CD4-positive, alpha-beta T cell treated with Interleukin-1 beta for 1 hour (primary cell): ENCODE measurements at places on chromosomes 3 and 15.

GRCh38 chr15:74040109-74040850 lies 42.1 kb downstream of the GOLGA6A start:
- no peak for DNase-seq

- no peak for DNase-seq
Measured at GRCh38 chr3:117540597-117540996, 831.0 kb downstream of the TUSC7 start.

DNA sequence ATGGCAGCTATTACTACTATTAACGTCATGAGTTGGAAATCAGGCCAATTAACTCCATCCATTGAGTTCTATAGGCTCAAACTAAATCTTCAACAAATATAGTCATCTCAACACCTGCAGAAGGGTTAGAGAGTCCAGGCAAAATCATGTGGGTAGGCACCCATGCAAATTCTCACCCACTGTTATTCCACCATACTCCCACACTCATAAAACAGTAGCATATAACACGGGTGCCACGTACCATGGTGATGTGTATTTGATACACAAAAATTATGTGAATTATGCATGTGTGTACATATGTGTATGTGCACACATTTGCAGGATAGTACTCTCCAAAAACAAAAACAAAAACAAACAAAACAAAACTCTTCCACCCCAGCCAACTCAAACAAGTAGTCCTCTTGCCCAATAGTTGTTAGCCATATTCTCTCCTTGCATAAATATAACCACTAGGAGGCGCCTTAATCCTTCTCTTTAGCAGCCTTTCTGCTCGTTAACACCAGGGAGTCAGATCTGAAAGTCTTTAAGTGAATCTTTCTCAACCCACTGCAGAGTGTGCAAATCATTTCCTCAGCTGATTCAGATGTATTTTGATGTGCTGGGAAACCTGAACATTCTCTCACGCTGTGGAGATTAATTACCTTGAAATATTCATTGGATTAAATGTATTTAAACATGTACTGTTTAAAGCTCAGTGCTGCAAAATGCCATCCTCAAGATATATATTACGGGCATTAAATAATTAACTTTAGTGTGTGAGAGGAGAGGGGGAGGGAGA lies 38.0 kb upstream of the COPB2 start:
- no peak for DNase-seq

DNA sequence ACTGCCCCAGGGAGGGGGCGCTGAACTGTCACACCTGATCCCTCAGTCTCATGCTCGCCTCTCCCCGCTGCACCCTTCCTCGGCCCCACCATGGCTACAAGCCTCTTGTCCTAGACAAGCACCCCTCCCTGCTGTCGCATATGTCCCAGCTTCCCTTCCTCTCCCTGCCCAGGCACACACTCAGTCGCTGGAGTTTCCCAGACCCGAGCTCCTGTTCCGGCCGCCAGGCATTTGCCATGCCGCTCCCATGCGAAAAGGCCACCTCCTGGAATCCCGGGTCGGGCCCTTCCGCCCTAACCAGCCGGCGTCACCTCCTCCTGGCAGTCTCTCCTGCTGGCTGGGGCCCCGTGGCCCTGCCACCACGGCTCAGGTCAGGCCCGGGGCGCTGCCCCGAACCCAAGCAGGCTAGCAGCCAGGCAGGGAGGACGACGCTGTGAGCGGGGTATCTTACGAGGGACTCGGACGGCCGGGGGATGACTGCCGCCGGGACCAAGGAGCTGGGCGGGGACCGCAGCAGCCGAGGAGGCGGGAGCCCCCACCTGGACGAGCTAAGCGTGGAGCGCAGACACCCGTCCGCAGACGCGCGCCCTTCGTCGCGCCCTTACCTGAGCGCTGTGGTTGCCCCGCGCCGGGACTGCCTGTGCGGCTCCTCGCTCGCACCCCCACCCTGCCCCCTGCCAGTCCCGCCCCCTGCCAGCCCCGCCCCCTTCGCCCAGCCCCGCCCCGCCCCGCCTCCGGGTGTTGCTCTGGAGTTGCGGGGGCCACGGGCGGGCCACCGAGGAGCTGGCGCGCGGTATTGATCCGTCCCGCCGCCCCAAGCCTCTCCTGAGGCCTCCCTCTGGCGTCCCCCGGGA lies at the start of gene ALS2CL:
Gene ALS2CL, minus strand, starts transcription at position 642 of the 854 bp plus-strand sequence. CDS start 4,239 bp downstream, outside the sequence.
- DNase-seq: peak; percentile 80

DNA sequence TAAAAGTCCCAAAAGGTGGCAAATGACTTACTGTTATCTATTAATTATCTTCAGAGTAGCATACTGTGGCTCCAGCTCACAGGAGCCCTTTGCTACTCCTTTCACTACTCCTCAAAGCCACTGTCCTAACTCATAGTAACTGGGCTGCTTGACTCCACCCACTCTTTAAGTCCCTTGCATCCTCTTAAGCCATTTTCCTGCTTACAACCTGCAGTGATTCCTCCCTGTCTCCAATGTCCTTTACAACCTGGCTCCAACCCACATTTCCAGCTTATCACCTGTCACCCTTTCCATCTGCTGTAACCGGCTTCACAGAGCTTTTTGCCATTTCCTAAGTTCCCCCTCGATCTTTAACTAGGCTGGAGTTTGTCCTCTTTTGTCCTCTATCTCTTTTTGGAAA lies 388.1 kb downstream of the FGF12 start:
- no peak for DNase-seq

DNA sequence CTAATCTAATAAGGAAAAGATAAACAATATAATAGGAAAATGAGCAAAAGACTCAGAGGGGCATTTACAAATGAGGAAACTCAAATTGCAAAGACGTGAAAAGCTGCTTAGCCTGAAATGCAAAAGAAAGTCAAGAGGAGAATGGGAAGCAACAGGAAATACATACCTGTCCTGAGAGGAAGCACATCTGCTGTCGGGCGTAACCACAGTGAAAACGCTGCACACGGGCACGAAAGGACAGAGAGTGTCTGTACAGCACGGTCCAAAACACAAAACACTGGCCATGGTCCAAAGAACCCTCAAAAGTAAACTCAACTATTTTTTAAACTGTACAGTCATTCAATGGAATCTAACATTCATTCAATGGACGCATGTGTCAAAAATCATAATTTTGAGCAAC lies 100.6 kb downstream of the CHSY1 start:
- no peak for DNase-seq

- no peak for DNase-seq
Measured at GRCh38 chr3:182349951-182350517, 443.3 kb upstream of the ATP11B start.

DNA sequence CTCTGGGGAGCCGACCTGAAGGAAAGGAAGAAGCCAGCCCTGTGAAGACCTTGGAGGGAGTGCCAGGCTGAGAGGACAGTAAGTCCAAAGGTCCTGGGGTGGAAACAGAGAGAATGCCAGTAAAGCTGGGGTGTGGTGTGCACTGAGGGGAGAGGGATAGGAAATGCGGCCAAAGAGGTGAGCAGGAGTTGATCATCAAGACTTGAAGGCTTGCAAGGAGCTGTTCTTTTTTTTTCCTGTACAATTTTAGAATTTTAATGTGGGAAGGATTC lies 73.8 kb downstream of the SYNPR start:
- DNase-seq: no peak

DNA sequence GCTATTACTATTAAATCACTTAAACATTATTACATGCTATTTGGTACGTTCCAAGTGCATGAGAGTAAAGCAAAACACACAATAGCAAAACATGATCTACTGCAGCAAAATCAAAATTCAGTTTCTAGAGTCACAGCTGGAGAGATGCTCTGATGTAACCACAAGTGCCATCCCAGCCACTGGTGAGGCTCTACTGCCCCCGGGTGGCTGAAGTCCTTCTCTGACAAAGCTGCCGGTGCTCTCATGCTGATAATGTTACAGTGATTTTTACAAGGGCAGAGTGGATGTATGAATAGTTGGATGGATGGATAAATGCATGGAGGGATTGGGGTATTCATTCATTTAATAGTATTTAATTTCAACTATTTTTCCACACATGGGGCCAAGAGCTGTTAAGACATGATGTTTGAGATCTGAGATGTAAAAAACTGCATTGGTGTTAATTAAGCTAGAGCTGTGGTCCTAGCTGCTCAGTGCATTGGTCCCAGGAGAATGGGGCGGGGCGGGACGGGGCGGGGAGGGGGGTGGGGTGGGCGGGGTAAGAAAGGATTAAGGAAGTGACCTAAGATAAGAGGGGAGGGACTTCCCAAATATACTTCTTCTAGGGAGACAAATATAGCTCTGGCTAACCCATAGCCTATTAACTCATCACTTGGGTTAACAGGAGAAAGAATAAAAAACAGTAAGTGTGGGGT lies 5.3 kb upstream of the SPESP1 start:
- peak; percentile 52 for DNase-seq

DNA sequence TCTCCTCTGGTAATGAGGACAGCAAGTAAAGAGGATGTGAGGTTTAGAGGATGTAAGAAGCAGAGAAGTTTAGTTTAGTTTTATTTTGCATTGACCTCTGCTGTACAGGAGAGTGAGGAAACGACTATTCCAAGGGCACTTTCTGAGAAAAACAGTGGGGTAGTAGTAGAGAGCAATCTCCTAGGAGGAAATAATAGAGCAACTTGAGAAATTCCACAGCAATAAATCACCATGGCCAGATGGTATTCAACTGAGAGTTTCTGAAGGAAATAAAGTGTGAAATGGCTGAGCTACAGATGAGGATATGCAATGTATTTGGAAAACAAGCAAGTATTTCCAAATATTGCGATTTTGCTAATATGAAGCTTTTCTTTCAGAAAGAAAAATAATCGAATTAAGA lies 118.9 kb downstream of the DPH6 start:
- no peak for DNase-seq

- DNase-seq: no peak
Measured at GRCh38 chr3:130456540-130456939, 60.4 kb upstream of the COL6A6 start.

DNA sequence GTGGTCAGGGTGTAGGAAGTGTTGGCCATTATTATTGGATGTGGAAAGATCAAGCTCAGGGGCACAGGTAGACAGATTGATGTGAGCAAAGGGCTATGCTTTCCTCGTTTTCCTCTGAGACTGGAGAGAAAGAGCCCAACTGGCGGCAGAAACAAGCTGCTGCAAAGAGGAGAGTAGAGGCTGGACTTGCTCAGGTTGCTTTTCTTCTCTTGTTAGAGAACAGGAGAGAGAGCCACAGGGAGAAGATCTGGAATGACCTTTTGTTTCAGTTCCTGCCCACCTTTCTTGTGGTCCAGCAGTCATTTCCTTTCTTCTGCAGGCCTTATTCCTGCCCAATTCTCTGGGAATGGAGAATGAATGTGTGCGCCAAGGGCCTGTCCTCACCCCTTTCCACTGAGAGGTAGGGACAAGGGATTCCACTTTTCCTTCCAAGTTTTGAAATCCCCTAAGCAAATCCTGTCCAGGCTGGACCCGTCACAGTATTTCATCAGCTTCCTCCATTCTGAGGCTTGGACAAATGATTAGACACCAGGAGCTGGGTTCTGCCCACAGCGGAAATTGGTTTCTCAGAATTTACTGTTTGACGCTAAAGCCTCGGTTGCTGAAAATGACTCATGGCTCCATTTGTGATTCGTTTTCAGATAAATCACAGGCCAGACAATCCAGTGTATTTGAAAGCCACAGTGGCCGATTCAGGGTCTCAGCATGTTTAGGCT lies 16.1 kb downstream of the ZNF80 start:
- peak; percentile 35 for DNase-seq

DNA sequence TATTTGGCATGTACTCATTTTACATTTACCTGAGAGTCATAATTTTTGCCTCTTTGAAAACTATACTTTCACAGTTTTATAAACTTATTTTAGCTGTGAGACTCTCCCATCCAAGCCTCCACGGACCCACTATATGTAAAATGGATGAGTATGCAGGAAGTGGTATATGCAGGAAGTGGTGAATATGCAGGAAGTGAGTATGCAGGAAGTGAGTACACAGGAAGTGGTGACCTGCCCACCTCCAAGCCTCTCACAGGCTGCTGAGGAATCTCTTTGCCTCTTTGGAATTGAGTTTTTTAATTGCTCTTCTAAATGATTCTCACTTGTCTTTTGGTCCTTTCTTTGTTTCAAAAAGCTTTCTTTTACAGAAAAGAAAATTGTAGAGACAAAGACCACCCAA lies 85.2 kb downstream of the KBTBD8 start:
- peak; percentile 39 for DNase-seq

DNA sequence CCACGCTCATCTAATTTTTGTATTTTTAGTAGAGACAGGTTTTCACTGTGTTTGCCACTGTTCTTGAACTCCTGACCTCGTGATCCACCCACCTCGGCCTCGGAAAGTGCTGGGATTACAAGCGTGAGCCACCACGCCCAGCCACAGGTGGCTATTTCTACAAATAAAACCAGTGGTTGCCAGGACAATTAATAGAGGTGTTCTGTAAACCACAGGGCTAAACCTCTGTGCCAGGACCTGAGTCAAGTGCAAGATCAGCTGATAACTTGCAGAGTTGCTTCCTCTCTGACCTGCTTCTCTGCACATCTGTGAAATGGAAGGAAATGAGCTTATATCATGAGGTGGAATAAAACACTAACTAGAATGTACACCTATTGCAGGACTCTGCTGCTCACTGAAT lies 72.8 kb downstream of the CD200R1L start:
- DNase-seq: peak; percentile 53

- DNase-seq: no peak
Measured at GRCh38 chr3:44099566-44100297, 142.0 kb upstream of the TOPAZ1 start.

GRCh38 chr3:32621466-32621865 lies 50.8 kb upstream of the DYNC1LI1 start:
- no peak for DNase-seq

DNA sequence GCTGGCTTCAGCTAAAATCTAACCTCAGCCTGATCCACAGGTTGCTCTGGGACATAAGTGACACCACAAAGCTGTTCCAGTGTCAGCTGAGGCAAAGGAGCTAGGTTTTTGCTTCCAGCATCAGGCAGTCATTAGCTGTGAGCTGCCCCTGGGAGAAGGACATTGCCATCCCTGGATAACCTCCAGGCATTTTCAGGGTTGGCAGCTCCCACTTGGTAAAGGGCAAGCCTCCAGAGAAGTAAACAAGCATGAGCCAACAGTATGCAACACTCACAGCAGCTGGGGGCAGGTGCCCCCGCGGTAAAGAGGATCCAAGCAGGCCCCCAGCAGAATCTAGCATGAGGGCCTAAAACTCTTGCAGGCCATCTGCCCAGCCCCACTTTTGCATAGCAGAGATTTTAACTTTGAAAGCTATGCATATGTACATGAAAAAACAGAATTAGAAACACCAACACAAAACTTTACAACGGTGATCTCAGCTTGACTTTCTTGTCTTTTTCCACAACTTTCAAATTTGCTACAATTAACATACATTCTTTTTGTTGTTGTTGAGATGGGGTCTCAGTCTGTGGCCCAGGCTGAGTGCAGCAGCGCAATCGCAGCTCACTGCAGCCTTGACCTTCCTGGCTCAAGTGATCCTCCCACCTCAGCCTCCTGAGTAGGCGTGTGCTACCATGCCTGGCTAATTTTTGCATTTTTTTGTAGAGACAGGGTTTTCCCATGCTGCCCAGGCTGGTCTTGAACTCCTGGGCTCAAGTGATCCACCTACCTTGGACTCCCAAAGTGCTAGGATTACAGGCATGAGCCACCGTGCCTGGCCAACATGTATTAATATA lies 83.8 kb upstream of the TPM1 start:
- DNase-seq: no peak

DNA sequence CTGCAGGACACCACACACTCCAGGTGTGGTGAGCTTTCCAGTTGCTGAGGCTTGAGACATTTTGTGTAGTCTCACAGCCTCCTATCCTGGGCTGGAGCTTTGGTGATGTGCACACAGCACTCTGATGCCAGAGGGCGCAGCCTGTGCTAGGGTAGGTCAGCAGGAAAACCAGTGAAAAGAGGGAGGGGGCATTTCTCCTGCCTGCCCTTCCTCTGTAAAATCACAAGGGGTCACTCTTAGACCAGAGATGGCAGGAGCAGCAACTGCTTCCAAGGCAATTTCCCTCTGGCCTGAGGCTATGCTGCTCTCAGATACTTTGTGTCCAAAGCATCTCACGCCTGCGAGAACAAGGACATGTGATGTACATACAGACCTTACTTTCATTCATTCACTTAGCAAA lies 16.5 kb upstream of the MUSTN1 start:
- peak; percentile 16 for DNase-seq
